Inflammatory macrophage (primary cell): ENCODE measurements at places on chromosomes 12 and 14.

DNA sequence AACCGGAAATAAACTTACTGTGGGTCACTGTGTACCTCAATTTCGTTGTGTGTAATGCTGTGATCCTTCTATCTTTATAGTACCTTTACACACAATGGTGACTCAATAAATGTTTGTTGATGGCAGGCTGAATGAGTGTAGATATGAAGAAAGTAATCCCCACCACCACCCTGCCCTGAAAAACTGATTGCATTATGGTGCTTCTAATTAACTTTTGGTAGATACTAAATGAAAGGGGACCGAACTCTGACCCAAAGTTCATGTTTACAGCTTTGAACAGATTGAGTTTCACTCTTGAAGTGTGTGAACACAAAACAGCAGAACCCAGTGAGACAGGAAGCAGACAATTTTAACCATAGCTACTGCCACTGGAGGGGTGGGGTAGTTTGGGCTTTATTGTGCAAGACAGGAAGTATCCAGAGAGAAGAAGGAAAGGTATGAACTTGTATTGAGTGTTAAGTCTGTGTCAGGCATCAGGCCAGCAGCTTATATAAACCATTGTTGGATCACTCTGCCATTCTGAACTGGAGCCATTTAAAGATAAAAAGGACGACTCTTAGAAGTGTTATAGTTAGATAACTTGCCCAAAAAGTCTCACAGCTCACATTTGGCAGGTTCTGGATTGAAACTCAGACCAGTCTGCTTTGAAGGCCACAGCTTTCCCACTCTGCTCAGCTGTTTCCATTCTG lies 197.0 kb upstream of the AMIGO2 start:
- DNase-seq = peak; percentile 30

GRCh38 chr12:43104494-43104893 lies 447.5 kb downstream of the ADAMTS20 start:
- no peak for DNase-seq

- peak; percentile 94 for DNase-seq
These were observed 8.6 kb downstream of the SLC38A6 start for GRCh38 chr14:60989599-60989998.

DNA sequence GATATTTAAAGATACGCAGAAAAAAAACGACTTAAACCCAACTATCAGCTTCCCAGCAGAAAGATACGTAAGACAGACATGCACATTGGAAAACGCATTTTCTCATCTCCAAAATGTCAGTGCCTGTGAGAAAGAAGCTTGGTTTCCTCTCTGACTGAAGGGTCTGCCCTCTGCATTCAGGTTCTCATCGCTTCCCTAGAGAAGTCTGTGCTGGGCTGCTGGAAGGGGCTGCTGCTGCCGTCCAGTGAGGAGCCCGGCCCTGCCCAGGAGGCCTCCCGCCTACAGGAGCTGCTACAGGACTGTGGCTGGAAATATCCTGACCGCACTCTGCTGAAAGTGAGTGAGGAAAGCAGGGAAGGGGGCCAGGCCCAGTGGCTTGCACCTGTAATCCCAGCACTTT lies 4.7 kb upstream of the PFDN5 start:
- no peak for DNase-seq

DNA sequence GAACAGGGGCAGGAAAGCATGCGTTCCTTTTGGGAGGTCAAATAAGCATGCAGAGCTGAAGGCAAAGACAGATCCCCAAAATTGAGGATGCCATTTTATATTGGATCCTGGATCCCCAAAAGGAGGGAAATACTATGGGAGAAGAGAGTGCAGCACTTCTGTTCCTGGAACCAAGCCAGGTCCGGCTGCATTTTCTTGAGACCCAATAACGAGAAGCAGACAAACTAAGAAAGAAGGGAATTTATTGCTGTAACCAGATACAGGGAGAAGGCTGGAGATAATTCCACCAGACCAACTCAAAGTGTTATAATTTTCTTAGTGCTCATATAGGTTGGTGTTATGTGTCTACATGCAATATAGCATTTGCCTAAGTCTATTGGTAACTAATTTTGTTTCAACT lies 60.8 kb downstream of the PDE6H start:
- no peak for DNase-seq
